Cortex of kidney (tissue), 1 donor: ENCODE measurements at places on chromosomes 1 and 21.

- DNase-seq, result no peak
Observed at GRCh38 chr1:209648931-209649776, 3.1 kb downstream of the LAMB3 start.

- DNase-seq, result no peak
Observed at GRCh38 chr1:95435611-95436010, 201.6 kb downstream of the RWDD3 start.

GRCh38 chr1:215056584-215056983, 26.0 kb upstream of the KCNK2 start:
- DNase-seq, result no peak

DNA sequence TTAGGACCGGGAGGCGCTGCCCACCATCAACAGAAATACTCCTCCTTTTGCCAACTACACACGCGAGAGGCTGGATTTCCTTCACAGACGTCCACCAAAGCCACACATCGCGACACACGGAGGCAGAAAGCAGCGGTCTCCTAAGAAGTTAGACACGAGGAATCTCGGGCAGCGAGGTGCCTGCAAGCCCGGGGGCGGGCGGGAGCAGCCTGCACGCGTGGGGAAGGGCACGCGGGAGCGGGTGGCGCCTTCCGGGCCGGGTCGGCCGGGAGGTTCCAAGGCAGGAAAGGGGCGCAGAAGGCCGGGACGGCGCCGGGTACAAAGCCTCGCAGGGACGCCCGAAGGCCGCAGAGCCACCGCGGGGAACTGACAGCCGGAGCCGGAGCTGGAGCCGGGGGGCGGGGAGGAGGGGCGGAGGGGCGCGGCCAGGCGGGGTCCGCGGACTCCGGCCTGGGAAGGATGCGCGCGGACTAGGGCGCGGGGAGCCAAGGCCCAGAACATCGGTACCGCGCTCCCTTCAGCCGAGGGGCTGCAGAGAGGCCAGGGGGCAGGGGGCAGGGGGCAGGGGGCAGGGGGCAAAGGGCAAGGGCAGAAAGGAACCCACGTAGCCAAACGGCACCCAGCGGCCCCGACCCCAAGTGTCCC, 722 bp downstream of the NPHP4 start:
- no peak for DNase-seq

GRCh38 chr1:157781048-157781447, 4.1 kb upstream of the FCRL2 start:
- no peak for DNase-seq

- no peak for DNase-seq
Observed at GRCh38 chr21:7951854-7952519, 2569.4 kb upstream of the TPTE start.
